Activated T-cell treated with anti-CD3 and anti-CD28 coated beads, Interleukin-2, amount 50 U/mL, for 24 hours (primary cell): ENCODE measurements at places on chromosomes 13 and 19.

DNA sequence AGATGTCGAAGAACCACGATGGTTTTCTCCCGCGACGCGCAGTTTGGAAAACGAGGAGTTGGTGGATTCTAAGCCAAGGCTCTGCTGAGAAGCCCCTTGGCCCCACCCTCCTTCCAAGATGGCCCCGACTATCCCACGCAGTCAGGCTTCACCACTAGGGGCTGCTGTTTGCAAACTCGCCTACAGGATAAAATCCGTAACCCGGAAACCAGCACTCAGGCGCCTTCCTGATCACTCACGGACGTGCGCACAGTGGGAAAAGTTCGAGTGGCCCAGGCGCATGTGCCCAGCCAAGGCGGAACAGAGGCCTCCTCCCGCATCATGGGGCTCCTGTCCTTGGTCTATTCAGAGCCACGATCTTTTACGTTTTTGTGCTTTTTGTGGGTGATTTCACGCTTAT, 19.2 kb upstream of the UQCR11 start:
- peak; percentile 65 for DNase-seq

DNA sequence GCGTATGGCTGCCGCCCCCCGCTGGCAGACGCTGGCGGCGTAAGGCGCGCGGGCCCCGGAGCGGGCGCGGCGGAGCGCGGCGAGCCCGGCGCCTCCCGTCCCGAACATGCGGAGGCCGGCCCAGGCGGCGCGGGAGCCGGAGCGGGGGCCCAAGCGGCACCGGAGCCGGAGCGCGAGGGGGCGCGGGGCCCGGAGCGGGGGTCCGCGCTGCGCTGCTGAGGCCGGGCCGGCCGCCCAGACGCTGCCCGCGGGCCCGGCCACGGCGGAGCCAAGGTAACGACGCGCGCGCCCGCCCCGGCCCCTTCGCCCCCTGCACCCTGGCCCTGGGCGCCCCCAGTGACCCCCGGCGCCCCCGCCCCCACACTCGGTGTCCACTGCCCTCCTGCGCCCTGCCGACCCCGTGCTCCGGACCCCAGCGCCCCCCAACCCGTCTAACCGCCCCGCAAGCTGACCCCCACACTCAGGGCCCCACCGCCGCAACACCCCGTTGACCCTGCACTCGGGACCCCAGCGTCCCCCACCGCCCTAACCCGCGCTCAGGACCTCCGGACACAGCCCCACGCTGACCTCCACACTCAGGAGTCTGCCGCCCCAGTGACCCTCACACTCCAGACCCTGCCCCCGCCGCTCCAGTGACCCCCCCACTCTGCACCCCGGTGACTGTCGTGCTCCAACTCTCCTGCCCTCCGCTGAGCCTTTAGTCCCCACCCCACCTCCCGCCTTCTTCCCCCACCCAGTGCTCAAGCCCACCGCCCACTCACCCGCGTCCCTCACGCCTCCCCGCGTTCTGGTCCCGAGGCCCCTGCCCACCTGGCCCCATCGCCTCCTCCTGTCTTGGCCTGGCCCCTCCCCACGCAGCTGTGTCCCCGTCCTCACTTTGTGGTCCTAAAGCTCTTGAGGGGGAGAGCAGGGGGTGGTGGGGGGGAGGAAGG, at the start of gene CSNK1G2:
CSNK1G2 (plus strand) TSS at position 27 of the 932 bp plus-strand sequence. CDS start 28,601 bp downstream, outside the sequence.
- no peak for DNase-seq

DNA sequence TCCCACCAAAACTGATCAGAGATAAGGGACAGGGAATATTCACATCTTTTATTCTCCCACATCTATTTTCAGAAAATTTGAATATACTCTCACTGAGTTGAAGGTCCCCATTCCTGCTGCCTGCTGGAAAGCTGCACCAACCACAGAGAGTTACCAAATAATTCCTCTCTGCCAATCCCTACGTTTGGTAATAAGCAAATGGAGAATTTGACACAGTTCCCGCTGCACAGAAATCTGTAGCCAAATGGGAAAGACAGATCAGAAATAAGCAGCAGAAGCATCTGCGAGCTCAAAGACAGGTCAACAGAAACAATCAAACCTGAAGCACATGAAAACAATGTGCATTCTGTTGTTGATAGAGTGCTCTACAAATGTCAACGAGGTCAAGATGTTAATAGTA, 9.9 kb downstream of the ZNF112 start:
- DNase-seq = no peak

DNA sequence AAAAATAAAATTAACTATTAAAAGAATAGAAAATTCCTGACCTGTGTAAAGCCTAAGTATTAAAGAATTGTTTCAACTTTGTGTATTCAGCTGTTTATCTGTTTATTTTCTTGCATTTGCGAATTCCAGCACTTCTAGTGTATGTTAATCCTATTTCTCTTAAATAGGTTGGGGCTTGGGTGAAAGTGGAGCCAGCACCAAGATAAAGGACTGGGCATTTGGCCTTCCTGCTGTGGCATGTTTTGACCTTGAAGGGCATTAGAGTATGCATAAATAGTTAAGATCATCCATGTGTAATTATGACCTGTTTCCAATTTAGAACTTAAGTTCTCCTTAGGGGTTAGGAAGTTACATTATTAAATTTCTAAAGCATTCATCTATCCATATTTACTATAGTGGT, 151.3 kb downstream of the NBEA start:
- no peak for DNase-seq

DNA sequence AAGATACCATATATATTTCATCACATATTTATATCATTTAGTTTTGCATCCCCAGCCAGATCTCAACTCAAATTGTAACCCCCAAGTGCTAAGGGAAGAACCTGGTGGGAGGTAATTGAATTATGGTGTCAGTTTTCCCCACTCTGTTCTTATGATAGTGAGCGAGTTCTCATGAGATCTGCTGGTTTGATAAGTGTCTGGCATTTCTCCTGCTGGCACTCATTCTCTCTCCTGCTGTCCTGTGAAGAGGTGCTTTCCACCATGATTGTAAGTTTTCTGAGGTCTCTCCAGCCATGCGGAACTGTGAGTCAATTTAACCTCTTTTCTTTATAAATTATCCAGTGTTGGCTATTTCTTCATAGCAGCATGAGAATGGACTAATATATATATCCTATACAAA, 462.5 kb upstream of the SLITRK5 start:
- no peak for DNase-seq
